ENCODE measurements at places on chromosomes 7 and 10. TPM values are rescaled to one million over a fixed set of nuclear protein-coding genes. Genes with fewer than 3 reads are reported as not detected.

The GIMAP8 gene
- total RNA-seq = 28.3 TPM

The RASSF4 gene
- 40.0 TPM for total RNA-seq

The UPK3BL1 gene
- 28.5 TPM for total RNA-seq

DNA sequence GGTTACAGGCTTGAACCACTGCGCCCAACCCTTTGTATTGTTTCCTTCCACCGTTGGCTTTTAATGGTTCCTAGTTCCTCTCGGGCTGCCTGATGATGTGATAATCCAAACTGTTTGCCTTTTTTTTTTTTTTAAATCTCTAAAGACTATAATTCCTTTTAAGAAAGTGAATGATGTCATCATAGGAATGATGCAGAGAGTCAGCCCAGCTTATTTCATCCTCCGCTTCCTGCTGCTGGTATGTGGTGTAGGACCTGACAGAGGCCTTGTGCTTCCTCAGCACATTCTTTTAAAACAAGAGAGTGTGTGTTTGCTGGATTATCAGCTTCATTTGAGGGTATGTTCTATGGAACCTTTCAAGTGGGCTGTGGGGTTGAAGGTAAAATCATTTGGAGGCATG lies 241.4 kb downstream of the LRMDA start:
- no peak for DNase-seq
- no peaks in the 10 kb centered on the region for H3K27me3 ChIP-seq
- H3K4me3 ChIP-seq = no peak overlapping the region
- H3K4me1 ChIP-seq = peaks cover 10% of the 10 kb centered on the region

DNA sequence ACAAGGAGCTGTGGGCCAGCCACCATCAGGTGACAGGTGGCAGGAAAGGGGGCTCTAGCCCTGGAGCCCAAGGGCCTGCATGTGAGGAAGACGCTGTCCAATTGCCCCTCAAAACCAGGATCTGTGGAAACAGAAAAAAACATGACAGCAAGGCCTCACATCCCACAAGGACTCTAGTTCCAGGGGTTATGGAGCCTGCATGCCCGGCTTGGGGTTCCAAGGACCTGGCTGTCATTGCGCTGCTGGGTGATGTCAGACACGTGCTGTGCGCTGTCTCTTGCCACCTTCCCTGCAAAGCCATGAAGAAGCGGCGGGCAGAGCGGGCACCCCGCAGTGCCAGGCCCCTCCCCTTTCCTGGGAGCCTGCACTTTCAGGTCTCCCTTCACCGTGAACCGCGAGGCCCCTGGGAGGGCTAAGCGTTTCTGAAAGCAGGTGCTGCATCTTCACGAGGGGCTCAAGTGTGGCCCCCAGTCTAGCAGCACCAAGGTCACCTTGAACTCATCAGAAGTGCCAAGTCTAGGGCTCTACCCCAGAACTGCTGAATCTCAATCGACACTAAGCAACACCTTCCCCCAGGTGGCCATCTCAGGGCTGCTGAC lies 15.1 kb upstream of the CRYGN start:
- H3K4me1 ChIP-seq = peaks cover 8% of the 10 kb centered on the region
- no peak overlapping the region for H3K4me3 ChIP-seq
- H3K36me3 ChIP-seq = no peaks in the 10 kb centered on the region

GRCh38 chr7:149714910-149715471 lies 58.4 kb downstream of the ZNF467 start:
- H3K27ac ChIP-seq = peak overlapping the region; percentile 83
- no peaks in the 10 kb centered on the region for H3K27me3 ChIP-seq
- H3K4me1 ChIP-seq = peaks cover 20% of the 10 kb centered on the region
- no peaks in the 10 kb centered on the region for H3K36me3 ChIP-seq
- peak overlapping the region; percentile 69 for H3K4me3 ChIP-seq

Data from ascending aorta (tissue), 2 donors.